ENCODE measurements at places on chromosomes 6 and 20. TPM values are rescaled to one million over a fixed set of nuclear protein-coding genes. Genes with fewer than 3 reads are reported as not detected.

- H3K36me3 ChIP-seq: peaks cover 1% of the 10 kb centered on the region
- H3K27me3 ChIP-seq: peaks cover 5% of the 10 kb centered on the region
- H3K27ac ChIP-seq: no peak overlapping the region
- H3K4me1 ChIP-seq: peaks cover 5% of the 10 kb centered on the region
- no peak for DNase-seq
These were observed 54.4 kb downstream of the SNRNP48 start for GRCh38 chr6:7644417-7644816.

The AVP gene
- not detected for total RNA-seq

The MROH8 gene
- total RNA-seq: 5.7 TPM

The CYP39A1 gene
- 10.3 TPM for total RNA-seq

DNA sequence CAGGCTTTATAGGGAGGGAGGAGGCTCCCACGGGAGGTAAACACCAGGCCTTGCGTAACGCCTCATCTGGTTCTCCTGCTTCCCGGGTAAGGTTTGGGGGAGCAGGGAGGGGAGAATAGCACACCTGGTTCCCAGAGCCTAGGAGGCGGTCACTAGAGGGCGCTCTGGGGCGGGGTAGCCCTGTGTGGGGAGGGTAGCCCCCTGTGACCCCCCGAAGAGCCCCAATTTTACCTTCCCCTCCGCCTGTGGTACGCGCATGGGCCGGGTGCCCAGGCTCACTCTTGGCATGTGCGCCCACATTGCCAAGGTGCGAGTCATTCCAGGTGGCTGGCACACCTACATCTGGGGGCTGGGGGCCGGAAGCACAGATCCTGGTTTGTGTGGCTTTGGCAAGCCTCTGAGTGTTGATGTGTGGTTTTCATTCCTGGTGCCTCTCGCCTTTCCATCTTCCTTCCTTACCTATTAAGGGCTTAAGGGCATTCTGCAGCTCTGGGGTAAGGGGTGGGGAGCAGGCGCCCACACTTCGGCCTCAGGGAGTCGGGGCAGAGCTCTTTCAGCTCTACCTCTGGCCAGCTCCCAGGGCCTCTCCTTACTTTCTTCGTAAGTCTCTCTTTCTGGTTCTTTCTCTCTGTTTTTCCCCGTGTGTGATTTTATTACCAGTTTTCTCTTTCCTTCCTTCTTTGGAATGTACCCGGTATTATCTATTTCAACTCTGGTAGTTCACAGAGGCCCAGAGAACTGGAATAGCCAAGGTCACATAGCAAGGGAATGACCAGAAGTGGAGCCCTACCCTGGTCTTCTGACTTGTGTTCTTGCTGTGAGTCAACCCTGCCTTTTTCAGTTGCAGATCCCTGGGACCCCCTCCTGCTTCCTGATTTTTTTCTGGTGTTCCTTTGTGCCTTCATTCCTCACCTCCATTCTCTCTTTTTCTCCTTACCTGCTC is 492 bp upstream of the RNF39 start:
- peaks cover 90% of the 10 kb centered on the region for H3K27me3 ChIP-seq
- no peak overlapping the region for H3K27ac ChIP-seq
- H3K4me3 ChIP-seq: peak overlapping the region; percentile 49
- DNase-seq: no peak

- H3K4me3 ChIP-seq: no peak overlapping the region
- H3K27ac ChIP-seq: no peak overlapping the region
- no peak for DNase-seq
- H3K4me1 ChIP-seq: peaks cover 30% of the 10 kb centered on the region
- peaks cover 37% of the 10 kb centered on the region for H3K27me3 ChIP-seq
These were observed 7.5 kb upstream of the SIRPA start for GRCh38 chr20:1887756-1888155.

The SYNDIG1 gene
- 0.38 TPM for total RNA-seq

The CFAP61 gene
- 2.6 TPM for total RNA-seq

DNA sequence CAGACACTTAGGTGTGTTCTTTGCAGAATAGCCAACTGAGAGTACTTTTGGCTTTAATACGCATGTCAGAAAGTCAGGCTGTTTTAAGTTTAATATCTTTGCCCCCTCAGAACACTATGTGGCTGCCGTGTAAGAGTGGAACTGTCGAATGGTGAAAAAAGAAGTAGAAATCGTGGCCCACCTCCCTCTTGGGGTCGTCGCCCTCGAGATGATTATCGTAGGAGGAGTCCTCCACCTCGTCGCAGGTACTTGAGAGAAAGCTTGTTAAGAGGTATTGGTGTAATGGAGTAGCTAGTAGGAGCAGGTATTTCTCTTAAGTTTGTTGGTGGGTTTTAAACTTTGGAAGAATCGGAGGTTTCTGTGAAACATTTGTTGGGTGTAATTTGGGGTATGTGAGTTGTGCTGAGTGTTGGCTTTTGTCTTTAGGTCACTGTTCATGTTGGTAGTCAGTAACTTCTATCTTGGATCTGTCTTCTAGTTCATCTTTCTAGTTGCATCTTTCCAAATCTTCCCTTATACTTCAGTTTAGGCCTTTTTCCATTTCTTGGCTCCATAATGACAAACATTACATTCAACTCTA is 4.7 kb downstream of the SRSF3 start:
- H3K4me1 ChIP-seq: peaks cover 37% of the 10 kb centered on the region
- peak overlapping the region; percentile 100 for H3K4me3 ChIP-seq
- H3K27me3 ChIP-seq: no peaks in the 10 kb centered on the region
- DNase-seq: no peak

DNA sequence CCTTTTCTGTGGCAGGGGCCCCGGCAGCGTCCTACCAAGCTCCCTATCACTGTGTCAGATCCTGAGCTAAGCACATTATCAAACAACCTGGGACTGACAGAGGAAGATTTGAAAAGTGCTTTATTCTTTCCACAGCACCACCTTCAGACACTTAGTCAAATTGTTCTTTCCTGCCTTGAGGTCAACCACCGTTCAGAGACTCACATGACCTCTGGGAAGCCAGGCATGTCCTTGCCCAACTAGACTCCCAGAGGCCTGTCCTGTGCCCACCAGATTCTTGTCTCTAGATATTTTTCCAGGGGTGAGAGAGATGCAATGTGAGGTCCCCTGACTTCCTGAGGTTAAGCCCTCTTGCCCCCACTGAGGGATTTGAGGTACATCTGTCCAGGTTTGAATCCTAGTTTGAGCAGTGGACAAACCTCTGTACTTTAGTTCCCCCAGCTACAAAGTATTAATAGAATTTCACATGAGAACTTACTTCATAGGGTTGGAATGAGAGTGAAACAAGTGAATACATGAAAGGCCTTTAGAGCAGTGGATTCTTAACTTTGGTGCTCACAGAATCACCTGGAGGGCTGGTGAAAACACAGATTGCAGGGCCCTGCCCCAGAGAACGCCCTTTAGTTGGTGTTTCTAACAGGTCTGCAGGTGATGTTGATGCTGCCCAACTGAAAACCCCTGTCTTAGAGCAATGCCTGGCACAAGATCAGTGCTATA is 179.8 kb downstream of the CLIC5 start:
- DNase-seq: no peak
- peak overlapping the region; percentile 73 for H3K27ac ChIP-seq
- H3K27me3 ChIP-seq: peaks cover 3% of the 10 kb centered on the region
- peaks cover 7% of the 10 kb centered on the region for H3K4me1 ChIP-seq
- no peaks in the 10 kb centered on the region for H3K36me3 ChIP-seq

The YWHAB gene
- 125 TPM for total RNA-seq

DNA sequence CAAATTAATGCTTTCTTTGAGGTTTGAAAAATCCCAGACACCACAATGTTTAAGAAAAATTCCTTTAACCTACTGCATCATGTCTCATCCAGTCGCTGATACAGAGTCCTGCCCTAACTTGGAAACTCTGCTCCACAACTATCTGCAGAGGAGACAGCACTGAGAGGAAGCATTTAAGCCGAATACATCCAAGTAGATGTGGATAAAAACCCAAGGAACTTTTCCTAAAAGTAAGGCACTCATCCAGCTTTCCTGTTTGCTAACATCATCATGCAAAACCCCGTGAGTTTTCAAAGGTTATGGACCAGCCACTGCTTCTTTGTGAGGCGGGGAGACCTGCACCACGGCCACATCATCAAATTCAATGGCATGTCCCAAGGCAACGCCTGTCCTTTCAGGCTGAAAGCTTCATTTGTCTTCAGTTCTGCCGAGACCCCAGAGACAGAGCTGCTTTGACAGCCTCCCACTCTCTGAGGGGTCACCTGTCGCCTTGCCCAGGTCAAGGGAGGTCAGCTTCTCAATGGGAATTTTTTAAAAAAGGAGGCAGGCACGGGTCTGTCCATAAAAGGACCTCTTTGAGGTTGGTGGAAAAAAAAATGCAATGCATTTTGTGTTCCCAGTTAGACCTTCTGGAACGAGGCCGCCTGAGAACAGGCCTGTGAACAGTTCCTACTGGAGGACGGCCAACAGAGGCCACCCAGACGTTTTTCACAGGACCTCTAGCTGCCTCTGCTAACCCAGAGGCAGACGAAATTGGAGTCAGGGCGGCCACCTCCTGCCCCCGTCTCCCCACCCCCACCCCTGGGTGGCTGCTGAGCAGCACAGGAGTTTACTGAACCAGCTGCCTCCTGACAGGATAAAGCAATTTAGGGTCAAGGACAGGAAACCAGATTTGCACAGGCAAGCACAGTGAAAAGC is 142.5 kb upstream of the HDDC2 start:
- no peak for DNase-seq
- H3K4me3 ChIP-seq: no peak overlapping the region
- H3K36me3 ChIP-seq: no peaks in the 10 kb centered on the region
- H3K27me3 ChIP-seq: no peaks in the 10 kb centered on the region

The MATN4 gene
- not detected for total RNA-seq

DNA sequence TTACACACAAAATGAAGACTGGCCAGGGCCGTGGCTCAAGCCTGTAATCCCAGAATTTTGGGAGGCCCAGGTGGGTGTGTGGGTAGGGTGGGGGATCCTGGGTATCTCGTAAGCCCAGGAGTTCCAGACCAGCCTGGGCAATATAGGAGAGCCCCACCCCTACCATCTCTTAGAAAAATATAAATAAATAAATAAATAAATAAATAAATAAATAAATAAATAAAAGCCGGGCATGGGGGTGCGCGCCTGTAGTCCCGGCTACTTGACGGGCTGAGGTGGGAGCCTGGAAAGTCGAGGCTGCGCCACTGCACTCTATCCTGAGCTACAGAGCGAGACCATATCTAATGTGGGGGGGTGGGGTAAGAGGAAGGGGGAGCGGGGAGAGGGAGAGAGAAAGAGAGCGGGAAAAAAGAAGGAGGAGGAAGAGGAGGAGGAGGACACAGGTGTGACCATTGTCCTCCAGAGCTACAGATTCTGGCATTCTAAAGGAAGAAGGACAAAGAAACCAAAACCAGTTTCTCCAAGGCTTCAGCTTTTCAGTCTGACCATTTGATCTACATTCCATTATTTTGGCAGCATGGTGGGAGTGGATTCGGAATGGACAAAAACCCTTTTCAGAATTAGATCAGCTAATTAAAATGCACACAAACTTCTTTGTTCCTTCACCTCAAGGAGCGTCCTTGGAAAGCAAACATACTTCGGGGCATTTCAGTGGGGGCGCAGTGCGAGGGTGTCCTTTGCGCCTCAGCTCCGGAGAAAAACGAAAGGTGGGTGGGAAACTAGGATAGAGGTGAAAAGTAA is 577 bp upstream of the C6orf141 start:
- H3K4me1 ChIP-seq: peaks cover 25% of the 10 kb centered on the region
- peaks cover 22% of the 10 kb centered on the region for H3K27me3 ChIP-seq
- H3K27ac ChIP-seq: peak overlapping the region; percentile 50
- no peak for DNase-seq

The TRERF1 gene
- total RNA-seq: 7.9 TPM

DNA sequence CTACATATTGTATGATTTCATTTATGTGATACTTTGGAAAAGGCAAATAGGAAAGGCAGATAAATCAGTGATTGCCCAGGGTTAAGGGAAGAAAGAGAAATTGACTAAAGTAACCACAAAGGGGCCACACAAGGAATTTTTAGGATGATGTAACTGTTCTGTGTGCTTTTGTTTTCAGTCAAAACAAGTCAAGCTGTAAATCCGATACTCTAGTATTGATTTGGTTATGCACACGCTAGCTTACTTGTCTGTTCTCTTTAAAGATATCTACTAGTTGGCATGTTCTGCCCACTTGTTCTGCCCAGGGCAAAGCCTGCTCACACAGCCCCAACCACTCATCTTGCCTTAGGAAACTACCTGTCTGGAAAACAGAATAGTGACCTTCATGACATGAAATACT is 6.4 kb downstream of the FBXL4 start:
- peaks cover 32% of the 10 kb centered on the region for H3K36me3 ChIP-seq
- H3K4me3 ChIP-seq: no peak overlapping the region
- no peaks in the 10 kb centered on the region for H3K27me3 ChIP-seq

DNA sequence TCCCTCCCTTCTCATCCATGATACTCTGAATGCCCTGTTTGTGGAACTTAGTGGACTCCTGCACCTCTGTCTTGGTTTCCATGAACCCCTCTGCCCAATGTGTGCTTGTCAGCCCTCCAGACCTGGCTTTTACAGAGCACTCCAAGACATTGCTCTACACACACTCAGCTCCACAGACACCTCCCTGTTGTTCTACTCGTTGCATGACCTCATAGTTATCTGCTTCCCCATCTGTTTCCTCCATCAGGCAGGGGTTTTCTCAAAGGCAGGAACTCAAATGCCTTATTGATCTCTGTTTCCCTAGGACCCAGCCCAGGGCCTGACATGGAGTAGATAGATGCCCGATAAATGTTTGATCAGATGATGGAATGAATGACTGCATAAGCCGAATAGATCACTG is 13.3 kb downstream of the PLCG1 start:
- H3K36me3 ChIP-seq: peaks cover 3% of the 10 kb centered on the region
- DNase-seq: no peak
- H3K4me1 ChIP-seq: peaks cover 24% of the 10 kb centered on the region
- H3K4me3 ChIP-seq: no peak overlapping the region
- H3K27ac ChIP-seq: peak overlapping the region; percentile 87

DNA sequence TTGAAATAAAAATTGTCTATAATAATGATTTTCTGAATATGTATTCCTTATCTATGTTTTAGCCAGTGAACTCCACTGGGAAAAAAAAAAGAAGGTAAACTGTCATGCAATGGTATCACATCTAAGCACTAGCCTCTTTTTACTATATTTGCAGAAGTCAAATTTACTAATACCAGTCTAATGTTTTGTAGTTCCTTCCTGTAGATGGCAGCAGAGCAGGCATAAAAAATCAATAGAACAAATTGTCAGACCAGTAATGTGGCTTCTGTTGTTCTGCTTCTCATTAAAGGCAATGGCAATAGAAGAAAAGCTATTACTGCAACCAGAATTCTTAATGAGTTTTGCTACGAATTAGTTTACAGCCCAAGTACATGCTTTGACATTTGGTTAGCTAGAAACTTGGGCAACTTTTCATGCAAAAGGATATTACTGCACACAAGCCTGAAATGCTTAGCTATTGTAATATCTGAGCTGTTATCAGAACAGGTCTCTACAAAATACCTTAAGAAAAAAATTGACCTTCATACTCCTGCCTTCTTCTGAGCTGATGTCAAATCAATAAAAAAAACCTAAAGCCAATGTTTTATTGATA is 476.9 kb downstream of the KHDRBS2 start:
- H3K36me3 ChIP-seq: peaks cover 7% of the 10 kb centered on the region
- DNase-seq: no peak
- no peaks in the 10 kb centered on the region for H3K27me3 ChIP-seq
- peaks cover 3% of the 10 kb centered on the region for H3K4me1 ChIP-seq
- no peak overlapping the region for H3K27ac ChIP-seq
- no peak overlapping the region for H3K4me3 ChIP-seq

- no peaks in the 10 kb centered on the region for H3K27me3 ChIP-seq
- no peak for DNase-seq
These were observed 9.6 kb upstream of the PKIG start for GRCh38 chr20:44572551-44573500.

Measured in progenitor cell of endocrine pancreas (in vitro differentiated cells).